Testis (tissue), 5 donors: ENCODE measurements at places on chromosomes 2 and 18.

- DNase-seq: no peak
These were observed 23.5 kb upstream of the RPL37A start for GRCh38 chr2:216474925-216475670.

DNA sequence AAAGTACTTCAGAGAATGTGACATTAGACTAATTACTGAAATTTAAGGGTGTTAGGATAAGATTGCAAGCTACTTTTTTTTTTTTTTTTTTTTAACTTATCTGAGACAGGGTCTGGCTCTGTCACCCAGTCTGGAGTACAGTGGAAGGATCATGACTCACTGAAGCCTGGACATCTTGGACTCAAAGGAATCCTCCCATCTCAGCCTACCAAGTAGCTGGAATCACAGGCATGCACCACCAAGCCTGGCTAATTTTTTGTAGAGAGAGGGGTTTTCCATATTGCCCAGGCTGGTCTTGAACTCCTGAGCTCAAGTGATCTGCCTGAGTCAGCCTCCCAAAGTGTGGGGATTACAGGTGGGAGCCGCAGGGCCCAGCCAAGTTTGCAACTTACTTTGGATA, 1246.0 kb upstream of the ZEB2 start:
- no peak for DNase-seq

DNA sequence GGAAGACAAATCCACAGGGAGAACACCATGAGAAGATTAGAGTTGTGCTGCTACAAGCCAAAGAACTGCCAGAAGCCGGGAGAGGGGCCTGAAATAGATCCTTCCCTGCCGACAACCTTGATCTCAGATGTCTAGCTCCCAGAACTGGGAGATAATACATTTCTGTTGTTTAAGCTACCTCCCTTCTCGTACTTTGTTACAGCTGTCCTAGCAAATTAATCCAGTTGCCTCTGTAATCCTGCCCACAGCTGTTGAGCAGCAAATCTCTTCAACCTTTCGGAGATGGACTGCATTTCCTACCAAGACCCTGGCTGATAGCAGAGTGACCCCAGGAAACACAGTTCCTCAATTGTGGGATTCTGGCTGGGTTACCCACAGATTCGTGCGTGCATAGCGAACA, 2.6 kb upstream of the TBC1D8 start:
- DNase-seq: no peak

DNA sequence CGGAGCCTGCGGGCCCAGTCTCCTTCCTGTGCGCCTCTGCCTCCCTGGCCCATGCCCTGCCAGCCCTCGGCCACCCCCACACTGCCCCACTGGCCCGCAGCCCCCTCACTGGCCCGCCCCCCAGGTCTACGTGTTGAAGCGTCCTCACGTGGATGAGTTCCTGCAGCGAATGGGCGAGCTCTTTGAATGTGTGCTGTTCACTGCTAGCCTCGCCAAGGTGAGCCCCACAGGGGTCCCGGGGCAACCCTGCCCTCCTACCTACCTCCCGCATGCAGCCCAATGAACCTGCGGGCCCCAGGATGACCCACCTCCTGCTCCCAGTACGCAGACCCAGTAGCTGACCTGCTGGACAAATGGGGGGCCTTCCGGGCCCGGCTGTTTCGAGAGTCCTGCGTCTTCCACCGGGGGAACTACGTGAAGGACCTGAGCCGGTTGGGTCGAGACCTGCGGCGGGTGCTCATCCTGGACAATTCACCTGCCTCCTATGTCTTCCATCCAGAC, 3.3 kb downstream of the CTDSP1 start:
- no peak for DNase-seq

- no peak for DNase-seq
These were observed 252.4 kb downstream of the EIPR1 start for GRCh38 chr2:3125001-3125760.

GRCh38 chr2:7722212-7722910, 805.1 kb downstream of the RNF144A start:
- no peak for DNase-seq
